Activated naive CD8-positive, alpha-beta T cell treated with anti-CD3 and anti-CD28 coated beads, Interleukin-2, amount 10 ng/mL, durations not matched to agents 7 days and 5 days (primary cell): ENCODE measurements at places on chromosomes 6 and 20. TPM values are rescaled to one million over a fixed set of nuclear protein-coding genes. Genes with fewer than 3 reads are reported as not detected.

The OR11A1 gene
- not detected for total RNA-seq

The PPIL6 gene
- total RNA-seq: 0.17 TPM

The PGK2 gene
- not detected for total RNA-seq

The ZC3H12D gene
- total RNA-seq: 27.0 TPM

The TBC1D32 gene
- total RNA-seq: 13.1 TPM

The PRSS16 gene
- total RNA-seq: 0.86 TPM

The ZSWIM1 gene
- total RNA-seq: 13.0 TPM

The HMGN4 gene
- 86.4 TPM for total RNA-seq

The CGAS gene
- total RNA-seq: 26.6 TPM

The PRICKLE4 gene
- total RNA-seq: not detected

The RIPPLY2 gene
- not detected for total RNA-seq

The CST4 gene
- total RNA-seq: not detected

The RBPJL gene
- total RNA-seq: not detected

The CDC25B gene
- total RNA-seq: 264 TPM

The TRAM2 gene
- total RNA-seq: 4.8 TPM

The DDX43 gene
- 3.5 TPM for total RNA-seq

The SLC35D3 gene
- total RNA-seq: not detected

The PTPRA gene
- total RNA-seq: 68.1 TPM

The RIMS4 gene
- total RNA-seq: not detected

The MUC22 gene
- total RNA-seq: not detected

The CGA gene
- total RNA-seq: not detected

The GJA10 gene
- not detected for total RNA-seq

The BMP6 gene
- not detected for total RNA-seq

The HSPA12B gene
- total RNA-seq: not detected

The MRPL14 gene
- total RNA-seq: 51.6 TPM

The TOX2 gene
- total RNA-seq: 0.26 TPM

The ANKRD6 gene
- total RNA-seq: 18.9 TPM

The RSPH9 gene
- not detected for total RNA-seq

The DOK5 gene
- total RNA-seq: not detected

The CALHM6 gene
- 23.2 TPM for total RNA-seq

The TAAR9 gene
- not detected for total RNA-seq

The PTCRA gene
- not detected for total RNA-seq

The GGTLC1 gene
- not detected for total RNA-seq

The SRMS gene
- not detected for total RNA-seq

The TUBB1 gene
- total RNA-seq: not detected

The BMP2 gene
- not detected for total RNA-seq

The ATP6V1G2 gene
- total RNA-seq: 4.5 TPM

The GATA5 gene
- not detected for total RNA-seq

The GABRR1 gene
- not detected for total RNA-seq

The DEFB124 gene
- not detected for total RNA-seq
